Stimulated activated CD8-positive, alpha-beta memory T cell treated with anti-CD3 and anti-CD28 coated beads, Interleukin-15, amount 100 ng/mL, for 4 hours (primary cell): ENCODE measurements at places on chromosomes 4 and X.

- peak; percentile 19 for DNase-seq
Observed at GRCh38 chr4:145937971-145938611, 532 bp downstream of the ZNF827 start.

DNA sequence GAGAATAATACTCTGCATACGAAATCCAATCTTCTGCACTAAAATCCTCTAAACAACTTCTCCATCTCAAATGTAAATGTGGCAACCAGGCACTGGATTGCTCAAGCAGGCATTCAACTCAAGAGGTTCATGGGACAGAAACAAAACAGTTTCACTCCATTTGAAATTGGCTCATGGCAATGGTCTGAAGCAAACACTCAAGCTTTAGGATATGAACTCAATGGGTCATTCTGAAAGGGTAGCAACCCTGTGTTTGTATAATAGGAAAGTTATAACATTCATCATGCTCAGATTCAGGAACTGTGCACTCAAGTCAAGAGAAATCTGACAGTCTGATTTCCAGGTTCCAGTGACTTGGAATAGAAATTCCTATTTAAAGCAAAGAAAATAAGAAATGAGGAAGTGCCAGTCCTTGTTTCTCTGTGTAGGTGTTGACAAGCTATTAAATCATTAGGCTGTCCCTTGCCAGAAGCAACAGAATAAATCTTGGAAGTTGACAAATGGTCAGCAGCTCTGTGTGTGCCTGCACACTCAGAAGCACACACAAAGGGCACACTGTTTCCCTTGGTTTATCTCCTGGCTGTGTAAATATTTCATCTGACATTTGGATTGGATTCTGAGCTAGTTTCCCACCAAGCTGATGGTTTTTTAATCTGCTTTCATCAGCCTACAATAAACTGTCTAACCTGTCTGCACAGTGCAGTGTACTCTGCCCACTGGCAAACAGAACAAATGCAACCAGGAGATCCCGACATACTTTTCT lies 75.9 kb upstream of the CITED1 start:
- no peak for DNase-seq

DNA sequence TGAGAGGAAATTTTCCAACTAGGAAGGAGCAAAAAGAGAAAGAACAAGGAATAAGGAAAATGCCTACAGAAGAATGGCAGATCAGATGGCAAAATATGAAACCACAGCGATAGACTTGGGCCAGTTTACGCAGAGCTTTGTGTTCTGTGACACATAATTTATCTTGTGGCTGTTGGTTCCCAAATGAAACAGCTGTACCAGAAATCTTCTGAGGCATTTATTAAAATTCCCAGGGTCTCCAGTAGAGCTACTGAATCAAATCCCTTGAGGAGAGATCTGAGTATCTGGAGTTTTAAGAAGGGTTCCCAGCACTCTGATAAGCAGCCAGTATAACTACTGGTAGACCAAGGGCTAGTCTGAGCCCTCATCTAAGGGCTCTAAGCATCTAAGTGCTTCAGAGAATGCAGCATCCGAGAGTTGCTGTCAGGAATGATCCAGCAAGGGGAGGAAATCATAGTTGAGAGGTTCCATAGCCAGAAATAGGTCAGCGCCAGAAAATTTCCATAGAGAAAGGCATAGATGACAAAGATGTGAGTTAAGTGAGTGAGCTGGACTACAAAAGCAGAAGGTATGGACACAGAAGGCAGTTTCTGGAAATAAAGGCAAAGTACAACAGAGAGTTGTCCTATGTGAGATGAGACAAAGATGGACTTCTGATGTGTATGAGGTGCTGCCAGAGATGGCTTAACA lies 46.3 kb upstream of the FAM241A start:
- no peak for DNase-seq

GRCh38 chr4:147732518-147733235 lies 789 bp downstream of the ARHGAP10 start:
- DNase-seq = no peak

GRCh38 chr4:7663075-7663541 lies 228.4 kb upstream of the PSAPL1 start:
- no peak for DNase-seq
